ENCODE measurements at places on chromosomes 1 and 21.

DNA sequence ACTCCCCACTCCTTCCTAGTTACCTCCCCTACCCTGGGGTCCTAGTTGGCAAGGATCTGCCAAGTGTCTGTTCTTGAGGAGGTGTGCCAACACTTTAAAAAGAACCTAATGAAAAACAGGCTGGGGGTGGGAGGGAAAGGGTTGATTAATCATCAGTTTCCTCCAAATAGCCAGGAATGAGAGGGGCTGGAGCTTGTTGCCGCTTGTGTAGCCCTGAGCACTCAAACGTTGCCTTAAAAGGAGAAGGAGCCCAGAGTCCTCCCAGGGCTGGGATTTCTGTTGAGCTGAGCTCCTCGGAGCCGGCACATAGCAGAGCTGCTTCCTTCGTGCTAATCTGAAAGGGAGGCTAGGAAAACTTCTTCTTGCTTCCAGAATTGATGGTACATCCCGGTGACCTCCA is 15.9 kb downstream of the SHISA4 start:
- DNase-seq = no peak

DNA sequence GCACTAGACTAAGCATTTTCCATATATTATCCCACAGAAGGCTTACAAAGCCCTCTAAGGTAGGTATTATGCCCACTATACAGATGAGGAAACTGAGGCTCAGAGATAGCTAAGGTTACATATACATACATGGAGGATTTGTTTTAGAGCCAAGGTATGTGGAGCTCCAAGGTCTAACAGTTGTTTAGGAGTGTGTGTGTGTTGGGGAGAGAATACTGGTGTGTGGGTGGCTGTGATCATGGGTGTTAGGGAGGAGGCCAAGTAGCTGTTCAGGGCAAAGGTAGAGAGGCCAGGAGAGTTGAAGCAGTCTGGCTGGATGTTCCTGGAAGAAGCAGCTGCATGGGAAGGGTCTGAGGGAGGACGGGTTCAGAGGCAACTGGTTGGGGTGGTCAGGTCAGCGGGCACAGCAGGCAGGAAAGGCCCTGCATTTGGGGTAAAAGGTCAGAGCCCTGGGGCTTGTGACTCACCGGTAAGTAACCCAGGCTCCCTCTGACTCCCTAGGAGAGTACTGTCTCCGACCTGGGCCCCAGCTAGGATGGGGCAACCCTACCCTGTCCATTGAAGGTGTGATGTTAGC is 5.1 kb upstream of the LDLRAP1 start:
- DNase-seq = no peak

DNA sequence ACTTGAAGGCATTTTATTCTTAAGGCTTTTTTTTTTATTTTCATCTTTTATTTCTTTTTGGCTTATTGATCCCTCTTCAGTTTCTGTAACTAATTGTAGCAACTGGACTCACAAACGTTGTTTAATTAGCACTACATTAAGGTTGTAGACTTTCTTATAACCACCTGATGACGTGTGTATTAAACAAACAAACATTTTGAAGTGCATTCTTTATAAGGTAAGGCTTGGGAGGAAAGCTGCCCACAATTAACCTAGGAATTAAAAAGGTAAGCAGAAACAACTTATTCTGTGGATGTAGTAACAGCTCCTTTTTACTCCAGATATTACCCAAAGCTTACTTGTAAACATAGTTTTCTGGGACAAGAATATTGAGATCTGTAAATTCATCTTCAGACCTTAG is 55.0 kb downstream of the CAMSAP2 start:
- DNase-seq = no peak

GRCh38 chr1:15758343-15758931 is at the start of gene FBLIM1:
Gene FBLIM1 (plus strand): TSS chr1:15758795. CDS start chr1:15764984, 6,189 bp downstream.
- no peak for DNase-seq
